ENCODE measurements at places on chromosomes 6 and 20.

- no peak for DNase-seq
Measured at GRCh38 chr6:128990360-128990759, 107.4 kb downstream of the LAMA2 start.

DNA sequence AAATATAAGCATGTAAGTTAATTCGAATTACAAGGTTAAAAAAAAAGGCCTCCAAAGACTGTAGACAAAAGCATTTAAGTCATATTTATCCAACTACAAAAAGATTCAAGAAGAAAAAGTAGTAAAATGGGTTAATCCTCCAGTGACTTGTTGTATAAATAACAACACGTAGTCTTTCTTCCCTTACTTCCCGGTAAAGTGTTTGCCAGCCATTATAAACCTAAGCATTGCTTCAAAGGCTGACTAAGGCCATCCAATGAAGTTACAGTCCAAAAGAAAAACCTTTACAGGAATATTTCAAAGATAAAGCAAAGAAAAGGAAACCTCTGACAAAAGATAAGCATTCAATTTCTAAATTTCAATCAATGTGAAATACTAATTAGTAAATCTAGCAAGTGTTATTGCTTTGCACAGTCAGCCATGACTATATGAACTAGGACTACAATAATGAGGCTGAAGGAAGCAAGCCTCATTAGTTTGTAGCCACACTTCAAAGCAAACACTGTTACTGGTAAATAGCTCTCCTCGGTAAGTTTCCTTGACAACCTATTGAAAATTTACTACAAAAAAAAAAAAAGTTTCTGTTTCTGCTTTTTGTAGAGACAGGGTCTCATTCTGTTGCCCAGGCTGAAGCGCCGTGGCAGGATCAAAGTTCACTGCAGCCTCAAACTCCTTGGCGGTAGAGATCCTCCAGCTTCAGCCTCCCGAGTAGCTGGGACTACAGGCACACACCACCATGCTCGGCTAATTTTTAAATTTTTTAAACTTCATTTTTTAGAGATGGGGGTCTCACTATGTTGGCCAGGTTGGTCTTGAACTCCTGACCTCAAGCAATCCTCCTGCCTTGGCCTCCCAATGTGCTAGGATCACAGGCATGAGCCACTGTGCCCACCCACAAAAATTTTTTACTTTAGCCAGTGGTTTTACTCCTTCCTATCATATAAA is 46.0 kb downstream of the NUDT3 start:
- DNase-seq: no peak

GRCh38 chr6:54196905-54197304 is 85.7 kb downstream of the MLIP start:
- no peak for DNase-seq

DNA sequence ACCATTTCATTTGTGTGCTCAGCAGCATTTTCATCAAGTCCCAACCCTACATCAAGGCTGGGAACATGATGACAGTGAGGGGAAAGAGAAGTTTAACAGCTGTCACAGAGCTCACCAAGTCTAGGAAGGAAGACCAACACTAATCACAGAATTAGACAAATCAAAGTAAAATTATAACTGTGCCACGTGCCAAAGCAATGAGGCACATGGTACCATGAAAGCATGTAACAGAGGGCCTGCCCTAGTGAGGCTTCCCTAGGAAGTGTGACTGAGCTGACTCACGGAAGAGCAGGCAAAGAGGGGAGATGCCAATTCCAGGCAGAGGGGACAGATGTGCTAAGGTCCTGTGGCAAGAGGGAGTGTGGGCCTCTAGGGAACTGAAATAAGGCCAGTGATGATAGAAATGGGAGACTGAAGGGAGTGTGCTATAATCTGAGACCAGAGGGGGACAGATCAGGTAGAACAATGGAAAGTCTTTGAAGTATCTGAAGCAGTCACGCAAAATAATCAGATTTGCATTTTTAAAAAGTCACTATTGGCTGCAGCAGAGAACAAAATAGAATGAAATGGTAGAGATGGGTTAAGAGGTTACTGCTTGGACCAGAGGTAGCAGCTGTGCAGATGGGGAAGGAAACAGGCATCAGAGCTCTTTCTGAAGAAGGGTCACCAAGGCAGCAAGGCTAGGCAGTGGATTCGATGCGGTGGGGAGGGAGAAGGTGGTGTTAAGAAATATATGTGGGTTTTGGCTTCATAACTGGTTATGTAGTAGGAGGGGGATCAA is 86.8 kb downstream of the GPR6 start:
- DNase-seq: no peak

GRCh38 chr6:6634735-6635075 is 46.2 kb downstream of the LY86 start:
- no peak for DNase-seq

DNA sequence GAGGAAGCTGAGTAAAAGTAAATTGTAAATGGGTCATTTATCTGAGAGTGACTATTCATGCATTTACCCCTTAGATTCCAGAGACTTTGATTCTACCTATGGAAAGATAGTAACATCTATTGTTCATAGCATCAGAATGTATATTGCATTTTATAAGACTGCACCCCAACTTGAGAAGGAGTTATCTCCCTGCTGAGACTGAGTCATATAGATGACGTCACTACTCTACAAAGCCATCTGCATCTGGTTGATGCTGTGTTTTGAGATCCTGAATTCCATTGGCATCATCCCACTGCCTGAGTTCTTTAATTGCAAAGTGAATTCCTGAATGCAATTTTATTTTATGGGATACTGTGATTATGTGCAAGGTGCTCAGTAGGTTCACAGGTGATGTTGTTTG is 444.0 kb upstream of the SLC35B3 start:
- no peak for DNase-seq

GRCh38 chr6:159836718-159837490 is 36.8 kb downstream of the PNLDC1 start:
- no peak for DNase-seq

GRCh38 chr6:134267917-134268361 is 50.0 kb downstream of the SGK1 start:
- no peak for DNase-seq

DNA sequence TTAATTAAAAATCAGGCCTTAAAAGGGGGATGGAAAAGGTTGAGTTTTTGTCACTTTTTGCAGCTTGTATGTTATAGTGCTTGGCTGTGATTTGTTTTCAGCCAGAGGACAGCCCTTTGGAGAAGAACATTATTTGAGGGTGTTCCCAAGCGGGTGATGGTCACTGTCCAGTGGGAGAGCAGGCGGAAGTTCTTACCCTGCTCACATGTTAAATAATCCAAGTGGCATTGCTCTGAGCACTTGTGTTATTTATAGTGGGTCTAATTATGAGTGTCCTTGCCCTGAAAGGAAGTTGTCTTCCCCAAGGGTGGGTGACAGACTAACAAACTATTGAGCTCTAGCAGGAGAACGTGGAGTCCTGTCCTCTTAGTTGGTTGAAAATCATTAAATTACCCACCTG is 49.5 kb downstream of the DOK5 start:
- no peak for DNase-seq

GRCh38 chr6:78089531-78089930 is 436.7 kb downstream of the MEI4 start:
- no peak for DNase-seq

DNA sequence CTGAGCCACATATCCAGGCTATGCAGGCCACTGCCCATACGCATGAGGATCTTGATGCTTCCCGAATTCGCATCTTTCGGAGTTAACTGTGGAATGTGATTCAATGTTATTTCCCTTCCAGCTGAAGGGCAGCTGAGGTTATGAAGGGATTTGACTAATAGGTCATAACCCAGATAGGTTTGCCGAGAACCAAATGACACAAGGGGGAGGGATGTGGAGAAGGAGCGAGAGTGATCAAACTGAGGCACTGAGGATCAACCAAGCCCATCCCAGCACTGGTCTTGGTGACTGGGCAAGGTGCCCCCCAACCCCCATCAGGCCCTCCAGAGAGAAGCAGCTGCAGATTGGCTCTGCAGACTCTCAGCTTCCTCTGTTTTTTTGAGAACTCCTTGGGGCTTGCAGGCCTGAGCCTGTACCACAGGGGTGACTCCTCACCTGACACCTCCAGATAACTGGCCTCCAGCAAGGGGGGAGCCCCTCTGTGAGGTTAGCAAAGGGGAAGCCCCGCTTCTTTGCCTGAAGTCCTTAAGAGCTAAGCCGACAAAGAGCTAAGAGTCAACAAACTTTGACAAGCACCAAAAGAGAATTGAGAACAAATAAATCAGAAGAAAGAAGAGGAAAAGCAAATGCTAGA is 185.9 kb downstream of the PDE7B start:
- DNase-seq: no peak

DNA sequence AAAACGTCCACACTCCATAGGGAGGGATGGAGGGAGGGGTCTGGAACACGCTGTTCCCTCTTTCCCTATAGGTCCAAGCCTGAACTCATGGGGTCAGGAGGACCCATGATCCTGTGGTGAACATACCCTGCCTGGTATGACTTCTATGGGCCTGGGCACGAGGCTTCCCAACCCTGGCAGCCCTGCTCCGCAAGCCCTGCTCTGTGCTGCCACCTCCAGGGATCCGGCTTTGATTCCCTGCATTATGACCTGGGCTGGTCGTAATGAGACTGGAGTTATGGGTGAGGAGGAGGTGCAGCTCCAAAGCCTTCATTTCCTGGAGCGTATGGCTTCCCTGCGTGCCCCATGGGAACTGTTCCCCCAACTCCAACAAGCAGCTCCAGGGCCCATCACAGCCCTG is 54.9 kb downstream of the CDH22 start:
- DNase-seq: no peak

DNA sequence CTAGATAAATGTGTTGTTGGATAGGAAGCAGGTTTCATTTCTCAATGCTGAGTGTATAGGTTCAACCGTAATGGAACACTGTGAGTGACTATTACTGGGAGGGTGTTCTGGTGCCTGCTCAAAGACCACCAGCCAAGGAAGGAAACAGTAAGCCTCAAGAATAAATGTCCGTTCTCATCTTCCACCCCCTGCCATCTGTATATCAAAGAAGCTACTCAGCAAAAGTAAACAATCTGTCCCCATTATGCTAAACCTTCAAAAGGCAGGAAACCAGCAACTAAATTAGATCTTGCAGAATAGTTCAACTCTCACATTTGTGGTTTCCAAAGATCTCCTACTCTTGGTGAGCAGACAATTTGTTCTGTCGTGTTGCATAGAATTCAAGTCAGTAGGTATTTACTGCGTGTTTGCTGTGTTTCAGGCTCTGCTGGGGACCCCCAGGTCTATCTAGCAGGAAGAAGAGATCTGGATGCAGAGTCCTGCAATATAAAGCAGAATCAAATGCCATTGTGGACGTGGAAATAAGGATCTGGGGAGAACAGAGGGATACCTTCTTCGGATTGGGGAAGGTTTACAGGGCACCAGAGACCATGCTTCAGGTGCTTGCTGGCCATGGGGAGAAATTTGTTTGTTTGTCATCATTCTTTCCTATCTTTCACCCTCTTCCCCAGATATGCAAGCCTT is 87.3 kb downstream of the SCML4 start:
- no peak for DNase-seq

- no peak for DNase-seq
Measured at GRCh38 chr20:4717816-4718570, 3.7 kb upstream of the PRND start.

GRCh38 chr20:3092611-3093379 is 8.3 kb upstream of the AVP start:
- DNase-seq: peak; percentile 41

GRCh38 chr6:88813045-88813444 is 150.4 kb downstream of the RNGTT start:
- DNase-seq: no peak

All from stimulated activated CD4-positive, alpha-beta T cell treated with anti-CD3 and anti-CD28 coated beads, Interleukin-15, amount 100 ng/mL, for 1 hour (primary cell).